Renal cortex interstitium (tissue), 15 donors: ENCODE measurements at places on chromosomes 4 and X. TPM values are rescaled to one million over a fixed set of nuclear protein-coding genes. Genes with fewer than 3 reads are reported as not detected.

DNA sequence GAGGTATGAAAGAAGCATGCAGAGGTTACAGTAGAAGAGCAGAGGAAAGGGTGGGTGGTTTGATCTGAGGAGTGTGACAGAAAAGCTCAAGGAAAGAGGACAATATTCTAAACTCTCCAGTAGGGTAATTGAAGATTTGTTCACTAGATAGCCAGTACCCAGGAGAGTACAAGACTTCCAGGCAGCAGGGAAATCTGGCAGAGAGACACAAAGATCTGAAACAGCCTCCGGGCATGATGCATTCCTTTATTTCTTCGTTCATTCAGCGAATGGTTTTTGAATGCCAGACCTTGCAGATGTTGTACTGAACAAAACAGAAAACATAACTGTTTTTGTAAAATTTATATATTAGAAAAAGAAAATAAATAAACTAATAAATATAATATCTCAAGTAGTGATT is 766.6 kb downstream of the FAT4 start:
- DNase-seq, result no peak

- no peak for DNase-seq
Measured at GRCh38 chr4:76527666-76528065, 92.6 kb downstream of the SHROOM3 start.

- no peak for DNase-seq
Measured at GRCh38 chr4:101911616-101912015, 121.1 kb downstream of the BANK1 start.

- no peak for DNase-seq
Measured at GRCh38 chr4:137361756-137362470, 170.4 kb downstream of the PCDH18 start.

- no peak for DNase-seq
Measured at GRCh38 chr4:70734971-70735370, 13.2 kb downstream of the RUFY3 start.

DNA sequence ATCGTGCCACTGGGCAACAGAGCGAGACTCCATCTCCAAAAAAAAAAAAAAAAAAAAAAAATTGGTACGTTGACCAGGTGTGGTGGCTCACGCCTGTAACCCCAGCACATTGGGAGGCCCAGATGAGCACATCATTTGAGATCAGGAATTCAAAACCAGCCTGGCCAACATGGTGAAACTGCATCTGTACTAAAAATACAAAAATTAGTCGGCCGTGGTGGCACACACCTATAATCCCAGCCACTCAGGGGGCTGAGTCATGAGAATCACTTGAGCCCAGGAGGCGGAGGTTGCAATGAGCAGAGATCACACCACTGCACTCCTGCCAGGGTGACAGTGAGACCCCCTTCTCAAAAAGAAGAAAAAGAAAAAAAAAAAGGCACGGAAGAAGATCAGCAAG is 24.5 kb downstream of the RBMX start:
- DNase-seq, result no peak

TMPRSS11E gene
- 0.18 TPM for polyA plus RNA-seq

CFAP47 gene
- 0.75 TPM for polyA plus RNA-seq

- no peak for DNase-seq
Measured at GRCh38 chrX:13864264-13864663, 47.4 kb upstream of the GPM6B start.

DNA sequence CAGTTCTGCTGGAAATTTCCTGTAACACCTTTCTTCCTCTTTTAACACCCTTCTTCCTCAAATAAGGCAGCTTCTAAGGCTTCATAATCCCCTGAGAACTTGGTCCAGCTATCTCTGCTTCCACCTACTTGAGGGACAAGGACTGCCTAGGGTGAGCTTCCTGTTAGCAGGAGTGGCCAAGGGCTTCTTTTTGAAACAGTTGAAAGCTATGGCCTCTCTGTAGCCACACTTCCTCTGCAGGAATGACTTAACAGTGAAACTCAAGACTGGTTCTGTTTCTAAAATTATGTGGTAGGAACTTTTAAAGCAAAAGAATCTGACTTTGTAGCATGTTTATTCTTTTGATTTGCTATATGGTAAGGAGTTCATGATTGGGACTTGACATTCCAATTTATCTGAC is 108.5 kb upstream of the WDR1 start:
- DNase-seq, result no peak

GRK4 gene
- 6.2 TPM for polyA plus RNA-seq

ADAM29 gene
- 0.12 TPM for polyA plus RNA-seq

CDX4 gene
- not detected for polyA plus RNA-seq

TRPC5OS gene
- 0.17 TPM for polyA plus RNA-seq

DNA sequence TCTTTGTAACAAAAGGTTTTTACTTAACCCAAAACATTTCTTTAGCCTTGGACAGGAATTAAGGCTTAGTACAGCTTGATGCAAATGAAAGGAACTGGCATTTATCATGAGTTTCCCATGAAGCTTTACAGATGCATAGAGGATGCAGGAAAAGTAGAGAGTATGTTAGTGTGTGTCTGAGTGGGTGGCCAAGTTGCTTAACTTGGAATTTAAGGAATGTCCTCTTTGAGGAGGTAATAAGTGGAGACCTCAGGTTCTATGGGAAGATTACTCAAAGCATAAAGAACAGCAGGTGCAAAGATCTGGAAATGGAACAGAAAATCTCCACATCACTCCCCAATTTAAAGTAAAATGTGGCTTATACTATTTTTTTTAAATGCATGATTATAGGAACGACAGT is 457.9 kb downstream of the KCNIP4 start:
- no peak for DNase-seq

PGAM4 gene
- 0.29 TPM for polyA plus RNA-seq

DNA sequence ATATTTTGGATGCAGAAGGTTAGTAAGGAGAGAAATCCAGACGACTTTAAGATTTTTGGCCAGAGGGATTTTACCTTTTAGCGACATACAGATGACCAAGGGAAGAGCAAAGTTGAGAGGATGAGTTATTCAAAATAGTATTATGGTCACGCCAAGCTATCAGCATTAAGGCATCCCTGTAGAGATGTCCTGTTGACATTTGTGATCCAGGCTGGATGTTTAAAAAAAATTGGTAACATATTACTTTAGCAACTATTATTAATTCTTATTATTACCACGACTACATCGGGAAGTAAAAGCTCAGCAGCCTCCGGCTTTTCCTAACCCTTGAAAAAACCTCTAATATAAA is 562 bp upstream of the OSTC start:
- no peak for DNase-seq

DNA sequence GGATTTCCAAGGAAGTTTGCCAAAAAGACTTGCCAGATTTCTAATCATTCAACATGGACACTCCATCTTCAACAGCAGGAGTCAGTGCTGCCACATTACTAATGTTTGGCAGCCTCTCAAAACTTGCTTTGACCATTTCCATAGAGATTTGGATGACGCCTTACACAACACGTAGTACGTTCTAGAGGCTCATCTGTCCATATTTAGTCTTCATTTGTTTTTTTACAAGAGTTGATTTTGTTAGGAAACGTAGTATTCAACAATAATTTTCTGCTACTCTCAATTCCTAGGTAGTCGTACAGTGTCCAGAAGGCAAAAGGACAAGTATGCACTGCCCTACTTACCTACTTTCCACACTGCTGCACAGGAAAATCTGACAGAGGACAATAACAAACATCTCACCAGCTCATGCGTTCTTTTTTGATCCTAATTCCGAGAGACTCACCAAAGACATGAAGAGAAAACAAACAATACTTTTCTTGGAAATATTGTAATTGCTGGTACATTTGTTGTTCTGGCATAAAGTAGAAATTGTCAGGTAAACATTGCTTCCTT is 117.3 kb downstream of the SNCA start:
- no peak for DNase-seq
